ENCODE measurements at places on chromosomes 6 and 20.

DNA sequence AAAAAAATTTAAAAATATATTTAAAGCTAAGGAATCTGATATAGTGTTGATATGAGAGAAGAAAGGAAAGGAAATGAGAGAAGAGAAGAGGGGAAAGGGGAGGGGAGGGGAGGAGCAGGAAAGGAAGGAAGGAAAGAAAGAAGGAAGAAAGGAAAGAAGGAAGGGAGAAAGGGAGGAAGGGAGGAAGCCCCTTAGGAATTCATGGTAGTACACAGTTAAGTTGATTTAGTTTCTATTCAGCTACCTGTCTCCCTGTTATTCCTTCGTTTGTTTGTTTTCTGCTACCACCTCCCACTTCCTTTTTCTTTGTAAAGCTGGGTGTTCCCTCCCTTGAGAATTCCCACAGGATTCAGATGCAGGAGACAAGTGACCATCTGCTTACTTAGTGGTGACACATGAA lies 1025.4 kb upstream of the FLRT3 start:
- DNase-seq, result no peak

GRCh38 chr20:44273231-44274215 lies 26.4 kb downstream of the GDAP1L1 start:
- DNase-seq, result no peak

DNA sequence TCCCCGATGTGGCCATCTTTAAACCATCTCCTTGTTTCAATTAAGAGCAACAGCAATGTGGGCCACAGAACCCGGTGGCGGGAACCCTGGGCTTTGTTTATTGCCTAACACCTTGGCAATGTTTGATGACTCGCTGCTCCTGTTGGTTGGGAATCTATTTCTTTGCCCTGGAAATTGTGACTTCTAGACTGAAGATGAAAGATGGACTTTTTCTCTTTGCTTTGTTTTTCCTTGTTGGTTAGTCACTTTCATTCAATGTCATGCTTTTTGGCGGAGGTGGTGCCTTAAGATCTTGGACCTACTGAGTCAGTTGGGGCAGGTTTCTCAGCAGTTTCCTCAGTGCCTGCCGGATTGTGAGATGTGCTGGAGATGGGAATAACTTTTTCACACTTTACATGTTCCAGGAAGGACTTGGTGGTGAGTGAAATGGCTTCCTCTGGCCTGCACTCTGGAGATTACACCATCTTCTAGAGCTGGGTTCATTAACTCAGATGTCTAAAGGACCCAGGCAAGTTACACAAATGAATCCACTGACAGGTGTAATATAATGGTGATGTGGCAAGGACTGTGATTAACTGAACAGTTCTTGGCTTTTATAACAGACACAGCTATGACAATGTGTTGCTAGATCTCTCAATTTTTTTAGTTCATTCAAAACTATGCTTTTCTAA lies 56.3 kb downstream of the TSHZ2 start:
- DNase-seq, result no peak

DNA sequence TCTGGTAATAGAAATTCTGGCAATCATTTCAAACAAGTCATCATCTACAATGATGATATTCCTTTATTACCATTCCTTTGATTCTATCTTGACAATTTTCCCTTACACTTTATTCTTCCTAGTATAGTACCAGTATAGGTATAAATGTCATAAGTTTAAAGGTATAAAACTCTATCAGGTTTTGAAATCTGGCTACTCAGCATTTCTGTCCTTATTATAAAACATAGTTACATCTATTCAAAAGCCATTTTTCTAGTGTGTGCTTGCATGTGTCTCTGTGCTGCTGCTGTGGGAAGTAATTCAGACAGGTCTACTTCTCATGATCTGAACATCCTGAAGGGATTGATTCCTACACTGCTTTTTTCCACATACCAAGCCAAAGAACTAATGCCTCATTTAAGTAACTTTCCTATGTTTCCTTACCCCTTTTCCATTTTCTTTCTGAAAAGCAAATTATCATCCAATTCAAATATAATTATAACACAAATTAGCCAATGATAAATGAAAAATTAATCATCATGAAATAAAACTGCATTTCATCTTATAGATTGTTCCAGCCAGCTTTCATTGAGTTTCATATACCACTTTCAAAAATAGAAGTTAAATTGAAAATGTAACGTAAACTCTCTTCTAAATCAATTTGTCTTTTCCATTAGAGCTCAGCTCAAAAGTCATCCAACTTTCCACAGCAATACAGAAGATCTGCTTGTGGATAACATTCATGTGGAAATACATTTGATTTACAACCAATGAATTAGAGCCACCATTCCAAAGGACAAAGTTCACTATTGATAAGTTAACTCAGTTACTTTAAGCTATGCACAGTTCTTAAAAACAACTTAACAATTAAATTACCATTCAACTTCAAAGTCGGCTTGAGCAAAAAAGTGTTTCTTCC lies 35.9 kb downstream of the COL12A1 start:
- DNase-seq, result no peak

GRCh38 chr6:145808239-145808638 lies 6.4 kb downstream of the FBXO30 start:
- DNase-seq, result no peak

- no peak for DNase-seq
These were observed 10.1 kb upstream of the MYLIP start for GRCh38 chr6:16118825-16119224.

DNA sequence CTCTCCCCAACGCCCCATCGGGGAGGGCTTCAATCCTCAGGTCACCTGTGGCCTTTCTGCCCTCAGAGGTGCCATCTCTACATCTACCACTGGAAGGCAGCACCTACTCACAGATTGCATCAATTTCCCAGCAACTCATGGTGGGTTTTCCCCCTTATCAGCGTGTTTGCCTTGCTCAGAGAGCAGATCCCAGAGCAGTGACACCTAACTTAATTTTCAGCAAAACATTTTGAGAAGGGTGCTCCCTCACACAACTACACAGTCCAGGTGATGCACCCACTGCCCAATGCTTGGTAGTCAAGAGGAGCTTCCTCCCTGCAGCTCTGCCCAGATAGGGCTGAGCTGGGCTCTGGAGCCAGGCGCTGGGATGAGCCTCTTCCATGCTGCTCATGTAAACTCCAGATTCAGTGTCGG lies 48.2 kb downstream of the PLG start:
- peak; percentile 3 for DNase-seq

DNA sequence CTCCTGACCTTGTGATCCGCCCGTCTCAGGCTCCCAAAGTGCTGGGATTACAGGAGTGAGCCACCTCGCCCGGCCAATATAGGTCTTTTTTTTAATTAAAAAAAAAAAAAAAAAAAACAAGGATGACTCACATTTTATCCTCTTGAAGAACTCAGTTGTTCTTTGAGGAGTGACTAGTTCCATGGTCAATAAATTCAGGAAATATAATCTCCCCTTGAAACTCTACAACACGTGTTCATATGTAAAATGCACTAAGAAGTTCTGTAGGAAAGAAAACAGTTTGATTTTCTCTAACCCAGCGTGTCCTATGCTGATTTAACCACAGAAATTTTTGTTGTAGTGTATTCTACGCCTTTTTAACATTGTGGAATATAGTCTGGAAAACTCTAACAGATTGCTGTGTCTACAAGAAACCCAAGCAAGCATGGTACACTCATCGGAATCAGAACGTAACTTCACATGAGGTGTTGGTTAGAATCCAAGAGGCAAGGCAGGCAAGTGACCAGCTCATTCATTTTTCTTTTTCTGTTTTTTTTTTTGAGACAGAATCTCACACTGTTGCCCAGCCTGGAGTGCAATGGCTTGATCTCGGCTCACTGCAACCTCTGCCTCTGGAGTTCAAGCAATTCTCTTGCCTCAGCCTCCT lies 79.0 kb upstream of the ZNF217 start:
- no peak for DNase-seq

DNA sequence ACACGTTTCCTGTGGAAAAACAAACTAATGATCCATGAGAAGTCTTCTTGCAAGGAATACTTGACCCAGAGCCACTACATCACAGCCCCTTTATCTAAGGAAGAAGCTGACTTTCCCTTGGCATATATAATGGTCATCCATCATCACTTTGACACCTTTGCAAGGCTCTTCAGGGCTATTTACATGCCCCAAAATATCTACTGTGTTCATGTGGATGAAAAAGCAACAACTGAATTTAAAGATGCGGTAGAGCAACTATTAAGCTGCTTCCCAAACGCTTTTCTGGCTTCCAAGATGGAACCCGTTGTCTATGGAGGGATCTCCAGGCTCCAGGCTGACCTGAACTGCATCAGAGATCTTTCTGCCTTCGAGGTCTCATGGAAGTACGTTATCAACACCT lies 35.4 kb downstream of the GCNT2 start:
- DNase-seq, result no peak

GRCh38 chr6:156348849-156349248 lies 428.3 kb upstream of the ARID1B start:
- no peak for DNase-seq

DNA sequence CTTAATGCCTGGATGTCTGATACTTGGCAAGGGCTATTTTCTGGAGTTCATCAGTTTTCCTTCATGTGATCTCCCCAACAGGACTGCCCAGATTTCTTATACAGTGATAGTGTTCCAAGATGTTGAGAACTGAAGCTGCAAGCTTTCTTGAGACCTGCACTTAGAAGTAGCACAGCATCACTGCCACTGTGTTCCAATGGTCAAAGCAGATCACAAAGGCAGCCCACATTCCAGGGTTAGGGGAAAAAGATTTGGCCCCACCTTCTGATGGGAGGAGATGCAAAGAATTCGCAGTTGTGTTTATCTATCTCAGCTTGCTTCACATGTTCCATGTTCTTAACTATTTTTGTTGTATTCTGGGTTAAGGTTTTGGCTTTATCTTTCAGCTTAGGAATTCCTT lies 78.2 kb downstream of the GPX5 start:
- no peak for DNase-seq

GRCh38 chr6:11166948-11167347 lies 55.4 kb upstream of the ERVFRD-1 start:
- no peak for DNase-seq

- no peak for DNase-seq
These were observed 59.1 kb upstream of the TMEM244 start for GRCh38 chr6:129920103-129920798.

GRCh38 chr20:25191051-25191450 lies 4.5 kb upstream of the ENTPD6 start:
- DNase-seq, result no peak

- no peak for DNase-seq
These were observed 34.6 kb upstream of the TAGAP start for GRCh38 chr6:159079367-159079766.

DNA sequence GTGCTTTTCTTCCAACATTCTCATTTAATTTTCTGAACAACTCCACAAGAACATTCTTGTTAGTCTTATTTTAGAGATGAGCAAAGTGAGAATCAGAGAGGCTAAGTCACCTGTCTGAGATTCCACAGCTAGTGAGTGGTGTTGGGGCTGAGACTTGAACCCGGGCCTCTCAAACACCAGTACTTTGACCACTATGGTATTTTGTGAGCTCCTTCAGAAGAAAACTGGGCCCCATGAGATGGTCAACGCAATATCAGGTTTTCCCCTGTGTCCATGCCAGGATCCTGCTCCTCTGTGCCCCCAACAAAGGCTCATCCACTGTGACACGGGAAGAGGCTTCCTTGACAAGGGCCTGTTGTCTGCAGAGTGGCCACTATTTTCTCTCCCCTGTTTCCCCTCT lies 51.9 kb downstream of the MAFB start:
- no peak for DNase-seq

GRCh38 chr6:137678451-137678850 lies 184.3 kb upstream of the OLIG3 start:
- no peak for DNase-seq

- DNase-seq, result no peak
These were observed 57.6 kb downstream of the GMDS start for GRCh38 chr6:2187826-2188225.

DNA sequence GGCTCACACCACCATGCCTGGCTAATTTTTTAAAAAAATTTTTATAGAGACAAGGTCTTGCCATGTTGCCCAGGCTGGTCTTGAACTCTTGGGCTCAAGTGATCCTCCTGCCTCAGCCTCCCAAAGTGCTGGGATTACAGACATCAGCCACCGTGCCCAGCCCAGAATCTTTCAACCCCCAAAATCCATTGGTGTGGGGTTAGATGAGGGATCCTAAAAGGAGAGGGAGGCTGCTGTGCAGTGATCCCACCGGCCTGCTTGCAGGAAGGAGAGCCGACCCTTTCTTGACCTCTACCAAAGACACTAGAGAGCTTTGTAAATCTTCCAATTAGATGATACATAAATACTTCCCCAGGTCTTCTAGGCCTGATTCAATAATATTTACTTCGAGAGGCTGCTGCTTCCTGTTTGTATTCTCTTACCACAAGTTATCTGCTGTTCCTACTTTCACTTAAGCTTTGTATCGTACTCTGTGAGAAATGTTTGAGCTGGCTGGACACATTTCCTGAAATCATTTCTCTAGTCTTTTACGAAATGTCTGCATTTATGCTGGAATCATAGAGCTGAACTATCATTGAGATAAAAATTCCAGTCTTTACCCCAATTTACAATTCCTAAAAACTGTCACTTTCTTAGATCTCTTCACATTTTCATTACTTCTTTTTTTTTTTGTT lies 49.3 kb upstream of the IER3 start:
- peak; percentile 74 for DNase-seq

DNA sequence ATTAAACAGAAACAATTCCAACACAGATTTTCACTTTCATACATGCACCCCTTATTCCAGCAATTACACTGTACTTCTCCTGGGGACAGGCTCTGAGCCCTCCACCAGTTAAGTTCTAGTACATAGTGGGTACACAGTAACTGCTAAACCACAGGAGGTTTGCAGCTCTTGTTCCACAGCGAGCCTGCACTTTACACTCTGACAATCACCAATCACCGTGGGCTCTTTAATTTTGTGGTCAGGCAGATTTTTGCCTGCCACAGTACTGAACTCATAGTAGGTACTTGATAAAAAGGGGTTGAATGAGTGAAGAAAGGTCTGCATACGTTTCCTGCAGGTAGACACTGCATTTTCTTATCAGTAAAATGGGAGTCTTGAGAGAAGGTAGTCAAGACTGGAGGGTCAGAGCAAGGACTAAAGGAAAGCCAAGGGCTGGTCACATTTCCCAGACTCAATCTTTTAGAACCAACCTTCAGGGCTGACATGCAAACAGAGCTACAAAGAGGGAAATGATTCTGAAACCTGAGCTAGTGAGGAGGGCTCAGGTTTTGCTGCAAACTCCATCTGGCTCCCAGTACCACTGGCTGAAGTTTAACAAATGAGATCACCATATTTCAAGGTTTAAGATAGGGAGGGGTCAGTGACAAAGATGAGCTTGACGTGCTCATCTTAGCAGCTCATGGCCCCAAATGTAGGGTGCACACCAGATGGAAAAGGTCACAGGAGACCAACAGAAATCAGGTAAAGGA lies 404.6 kb downstream of the BTBD9 start:
- DNase-seq, result no peak

- DNase-seq, result no peak
These were observed 12.8 kb upstream of the ZNF217 start for GRCh38 chr20:53606364-53606985.

DNA sequence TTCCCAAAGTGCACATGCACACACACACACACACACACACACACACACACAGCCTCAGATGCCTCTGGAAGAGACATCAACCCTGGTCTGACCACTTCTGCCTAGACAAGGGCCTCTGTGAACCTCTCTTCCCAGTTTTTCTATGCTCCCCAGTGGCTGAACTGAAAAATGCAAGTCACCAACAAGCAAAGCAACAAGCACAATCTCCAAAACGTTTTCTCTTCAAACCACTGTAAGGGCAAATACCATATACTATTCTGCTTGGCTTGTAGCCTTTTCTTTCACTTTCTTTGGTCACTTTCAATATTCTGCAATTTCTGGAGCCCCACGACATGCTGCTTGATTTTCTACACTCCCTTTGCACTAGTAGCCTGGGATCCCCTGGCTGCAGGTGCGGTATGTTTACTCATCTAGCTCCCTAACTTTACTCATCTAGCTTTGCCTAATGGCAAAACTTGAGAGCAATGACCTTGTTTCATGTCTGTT lies 121.4 kb upstream of the DST start:
- DNase-seq, result peak; percentile 61
